Esophagus mucosa (tissue), 1 donor: ENCODE measurements at places on chromosomes 7 and 10.

DNA sequence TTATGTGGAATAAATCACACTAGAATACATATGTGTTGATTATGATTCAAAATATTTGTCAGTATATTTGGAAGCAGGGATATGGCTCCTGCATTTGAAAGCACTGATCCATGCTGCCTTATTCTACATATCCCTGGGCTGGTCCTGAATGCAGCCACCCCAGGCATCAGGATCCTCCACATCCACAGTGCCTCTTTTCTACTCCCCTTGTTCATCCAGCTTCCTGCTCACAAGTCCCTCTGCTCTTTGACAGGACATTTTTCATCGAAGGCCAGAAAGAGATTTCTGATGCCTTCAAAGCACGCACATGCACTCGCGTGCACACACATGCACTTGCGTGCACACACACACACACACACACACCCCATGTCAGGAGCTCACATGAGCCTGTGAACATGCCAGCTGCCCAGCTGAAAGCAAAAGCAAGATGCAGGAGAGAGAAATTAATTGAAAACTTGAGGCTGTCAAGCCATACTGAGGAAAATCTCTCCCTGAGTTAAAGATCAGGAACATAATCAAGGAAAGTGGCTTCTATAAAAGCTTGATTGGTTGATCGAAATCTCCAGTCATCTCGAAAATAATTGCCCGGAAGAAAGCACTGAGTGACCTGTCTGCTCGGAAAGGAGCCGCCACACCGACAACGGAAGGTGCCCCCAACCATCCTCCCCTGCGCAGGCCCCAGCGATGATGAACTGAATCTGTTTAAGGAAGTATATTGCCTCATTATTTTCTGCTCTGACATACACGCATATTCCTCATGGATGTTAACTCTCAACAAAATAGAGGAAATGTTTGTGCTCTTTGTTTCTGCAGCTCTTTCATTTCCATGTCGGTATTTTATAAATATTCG lies 104.0 kb upstream of the ARID5B start:
- no peak for ATAC-seq

GRCh38 chr7:74302745-74303221 lies 13.6 kb downstream of the CLIP2 start:
- ATAC-seq = no peak

- ATAC-seq = no peak
Measured at GRCh38 chr10:43186150-43186549, 47.9 kb downstream of the CSGALNACT2 start.

- ATAC-seq = no peak
Measured at GRCh38 chr7:135109976-135110375, 37.9 kb upstream of the TMEM140 start.

GRCh38 chr7:158603773-158604755 lies 16.4 kb upstream of the PTPRN2 start:
- peak; percentile 11 for ATAC-seq

DNA sequence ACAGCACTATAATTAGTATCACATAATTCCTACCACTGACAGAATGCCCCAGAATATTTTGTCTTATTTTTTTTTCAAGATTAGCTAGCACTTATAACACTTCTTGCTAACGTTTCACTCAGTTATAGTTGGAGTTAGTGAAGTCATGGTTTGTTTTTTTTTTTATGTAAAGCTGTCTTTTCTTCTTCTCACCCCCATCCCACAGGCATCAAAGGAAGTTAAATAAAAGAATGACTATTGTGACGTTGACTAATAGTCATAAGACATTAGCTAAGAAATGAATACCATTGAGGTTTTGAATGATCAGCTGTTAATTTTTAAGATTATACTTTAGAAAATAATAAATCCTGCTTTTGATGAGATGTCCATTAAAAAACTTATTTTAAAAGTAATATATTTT lies 498.3 kb downstream of the GFRA1 start:
- ATAC-seq = no peak

DNA sequence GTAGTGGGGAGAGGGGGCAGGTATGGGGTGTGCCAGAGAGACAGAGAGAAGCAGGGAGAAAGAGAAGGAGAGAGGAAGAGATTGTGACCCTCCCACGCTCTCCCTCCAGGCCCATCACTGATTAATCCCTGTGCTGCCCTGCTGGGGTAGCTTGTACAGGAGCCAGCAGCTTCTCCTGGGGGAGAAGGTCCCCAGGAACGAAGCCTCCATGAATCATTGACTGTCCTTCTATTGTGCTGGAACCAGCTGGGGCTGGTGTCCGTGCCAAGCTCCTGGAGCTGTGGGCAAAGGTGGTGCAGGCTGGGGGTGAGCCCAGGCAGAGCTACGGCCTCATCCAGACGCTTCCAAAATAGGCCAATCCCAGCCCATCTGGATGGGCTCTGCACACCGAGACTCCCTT lies 20.9 kb downstream of the AQP1 start:
- no peak for ATAC-seq

GRCh38 chr10:117960345-117960935 lies 86.3 kb downstream of the RAB11FIP2 start:
- ATAC-seq = no peak

DNA sequence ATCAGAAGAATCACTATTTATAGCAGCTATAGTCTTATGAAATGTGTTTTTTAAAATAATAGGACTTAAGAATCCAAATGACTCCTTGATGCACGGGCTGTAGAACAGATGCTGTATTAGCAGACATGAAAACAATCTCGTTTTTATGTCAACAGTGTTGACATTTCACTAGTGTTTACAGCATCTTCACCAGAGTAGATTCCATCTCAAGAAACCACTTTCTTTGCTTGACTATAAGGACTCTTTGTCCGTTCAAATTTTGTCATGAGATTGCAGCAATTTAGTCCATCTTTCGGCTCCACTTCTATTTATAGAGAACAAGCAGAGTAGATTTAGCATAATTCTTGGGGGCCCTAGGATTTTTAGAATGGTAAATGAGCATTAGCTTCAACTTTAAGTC lies 295.1 kb downstream of the EXOC4 start:
- ATAC-seq = no peak

GRCh38 chr7:106239406-106239805 lies 45.4 kb downstream of the NAMPT start:
- peak; percentile 3 for ATAC-seq

DNA sequence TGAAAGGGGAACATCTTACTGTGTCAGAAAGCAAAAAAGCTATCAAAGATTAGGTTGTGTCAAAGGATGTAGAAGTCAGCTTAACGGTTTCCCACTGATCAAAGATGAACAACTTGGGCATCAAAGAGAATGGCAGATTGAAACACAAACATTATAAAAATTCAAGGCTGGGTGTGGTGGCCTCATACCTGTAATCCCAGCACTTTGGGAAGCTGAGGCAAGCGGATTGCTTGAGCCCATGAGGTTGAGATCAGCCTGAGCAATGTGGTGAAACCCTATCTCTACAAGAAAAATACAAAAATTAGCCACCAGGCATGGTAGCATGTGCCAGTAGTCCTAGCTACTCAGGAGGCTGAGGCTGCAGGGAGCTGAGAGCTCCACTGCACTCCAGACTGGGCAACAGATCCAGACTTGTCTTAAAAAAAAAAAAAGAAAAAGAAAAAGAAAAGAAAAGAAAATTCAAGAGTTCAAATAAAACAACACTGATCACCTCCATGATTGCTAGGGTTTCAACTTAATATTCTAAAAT lies 34.5 kb downstream of the RTKN2 start:
- ATAC-seq = no peak
